ENCODE measurements at places on chromosomes 11 and 22.

DNA sequence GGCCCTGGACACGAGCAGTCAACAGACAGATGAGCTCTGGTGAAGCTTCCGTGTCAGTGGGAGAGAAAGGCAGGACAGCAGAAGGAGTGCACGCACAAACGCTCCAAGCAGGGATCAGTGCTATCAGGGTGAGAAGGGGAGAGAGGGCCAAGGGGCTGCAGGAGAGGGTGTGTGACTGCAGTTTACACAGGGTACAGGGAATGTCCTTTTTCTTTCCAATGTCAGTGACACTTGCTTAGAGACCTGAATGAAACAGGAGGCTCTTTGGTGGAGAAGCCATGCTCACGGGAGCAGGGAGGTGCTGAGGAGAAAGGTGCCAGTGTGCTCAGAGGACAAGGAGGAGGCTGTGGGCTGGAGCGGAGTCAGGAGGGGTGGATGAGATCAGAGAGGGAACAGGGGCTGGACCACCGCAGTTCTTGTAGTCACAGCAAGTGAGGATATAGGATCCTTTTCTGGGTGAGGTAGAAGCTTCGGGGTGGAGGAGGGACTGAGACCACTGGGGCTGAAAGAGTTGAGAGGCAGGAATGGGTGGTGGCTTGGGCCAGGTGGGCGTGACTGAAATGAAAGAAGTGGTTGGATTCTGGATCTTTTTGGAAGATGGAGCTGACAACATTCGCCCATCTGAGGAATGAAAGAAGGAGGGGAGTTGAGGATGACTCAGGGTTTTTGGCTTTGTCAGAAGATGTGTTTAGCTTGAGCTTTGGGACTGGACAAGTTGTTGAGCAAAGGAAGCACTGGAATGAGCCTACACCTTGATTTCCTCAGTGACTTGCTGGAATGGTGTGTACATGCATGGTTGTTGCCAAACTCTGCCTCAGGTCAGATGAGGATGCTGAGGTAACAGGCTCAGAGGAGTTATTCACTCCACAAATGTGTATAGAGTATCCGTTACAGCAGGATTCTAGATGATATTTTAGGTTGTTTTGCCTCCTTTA lies 87.9 kb downstream of the ADAMTS15 start:
- no peak for DNase-seq

DNA sequence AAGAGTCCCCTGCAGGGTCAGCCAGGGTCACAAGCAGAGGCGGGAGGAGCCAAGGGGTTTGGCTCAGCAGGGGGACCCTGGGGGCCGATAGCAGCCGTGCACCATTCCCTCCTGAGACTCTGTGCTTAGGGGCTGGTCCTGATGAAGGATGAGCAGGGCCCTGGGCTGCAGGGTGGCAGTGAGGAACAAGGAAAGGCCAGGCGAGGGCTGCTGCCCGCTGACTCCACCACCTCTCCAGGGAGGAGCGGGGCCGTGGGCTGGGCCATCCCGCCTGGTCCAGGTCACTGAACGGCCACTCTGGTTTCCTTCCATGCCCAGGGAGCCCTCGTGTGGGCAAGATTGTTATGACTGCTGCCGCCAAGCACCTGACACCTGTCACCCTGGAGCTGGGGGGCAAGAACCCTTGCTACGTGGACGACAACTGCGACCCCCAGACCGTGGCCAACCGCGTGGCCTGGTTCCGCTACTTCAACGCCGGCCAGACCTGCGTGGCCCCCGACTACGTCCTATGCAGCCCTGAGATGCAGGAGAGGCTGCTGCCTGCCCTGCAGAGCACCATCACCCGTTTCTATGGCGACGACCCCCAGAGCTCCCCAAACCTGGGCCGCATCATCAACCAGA lies 9.2 kb upstream of the NDUFS8 start:
- no peak for DNase-seq

- DNase-seq = no peak
These were observed 725.3 kb upstream of the CCDC179 start for GRCh38 chr11:23585416-23586104.

- no peak for DNase-seq
These were observed 136.2 kb downstream of the CD44 start for GRCh38 chr11:35274909-35275785.

DNA sequence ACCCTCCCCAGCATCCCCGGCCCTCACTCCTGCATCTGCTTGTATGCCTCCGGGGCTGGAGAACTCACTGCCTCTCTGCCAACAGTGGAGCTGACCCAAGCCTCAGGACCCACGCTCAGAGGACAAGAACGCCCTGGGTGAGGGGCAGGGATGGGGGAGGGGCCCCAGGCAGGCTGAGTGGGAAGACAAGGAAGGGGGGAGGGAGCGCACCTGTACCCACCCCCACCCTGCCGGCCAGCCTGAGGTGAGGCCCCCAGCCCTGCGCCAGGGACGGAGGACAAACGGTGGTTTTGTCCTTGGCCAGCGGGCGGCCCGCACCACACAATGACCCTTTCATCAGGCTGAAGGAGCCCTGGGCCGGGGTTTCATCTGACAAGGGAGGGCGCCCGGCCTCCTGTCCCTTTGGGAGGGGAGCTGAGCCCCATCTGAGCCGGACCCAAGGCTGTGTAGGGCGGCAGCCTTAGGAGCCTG lies 10.0 kb downstream of the WNT7B start:
- no peak for DNase-seq

GRCh38 chr11:94472916-94473799 lies 20.5 kb downstream of the MRE11 start:
- DNase-seq = no peak

DNA sequence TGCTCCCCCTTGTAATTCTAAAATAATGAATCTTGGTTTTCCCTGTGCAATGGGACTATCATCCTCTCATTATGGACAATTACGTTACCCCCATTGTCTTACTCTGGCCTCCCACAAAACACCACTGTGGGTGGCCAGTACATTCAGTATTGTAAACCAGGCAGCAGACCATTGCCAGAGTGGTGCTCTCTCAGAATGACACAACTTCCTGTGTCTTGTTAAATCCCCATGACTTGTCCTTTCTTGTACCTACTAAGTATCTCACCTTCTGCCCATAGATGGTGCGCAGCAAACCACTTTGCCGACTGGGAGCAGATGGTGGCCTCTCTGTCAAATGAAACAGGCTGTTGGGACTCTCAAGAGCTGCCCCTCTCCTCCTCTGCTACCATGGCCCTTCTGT lies 287.1 kb upstream of the RAG2 start:
- no peak for DNase-seq

DNA sequence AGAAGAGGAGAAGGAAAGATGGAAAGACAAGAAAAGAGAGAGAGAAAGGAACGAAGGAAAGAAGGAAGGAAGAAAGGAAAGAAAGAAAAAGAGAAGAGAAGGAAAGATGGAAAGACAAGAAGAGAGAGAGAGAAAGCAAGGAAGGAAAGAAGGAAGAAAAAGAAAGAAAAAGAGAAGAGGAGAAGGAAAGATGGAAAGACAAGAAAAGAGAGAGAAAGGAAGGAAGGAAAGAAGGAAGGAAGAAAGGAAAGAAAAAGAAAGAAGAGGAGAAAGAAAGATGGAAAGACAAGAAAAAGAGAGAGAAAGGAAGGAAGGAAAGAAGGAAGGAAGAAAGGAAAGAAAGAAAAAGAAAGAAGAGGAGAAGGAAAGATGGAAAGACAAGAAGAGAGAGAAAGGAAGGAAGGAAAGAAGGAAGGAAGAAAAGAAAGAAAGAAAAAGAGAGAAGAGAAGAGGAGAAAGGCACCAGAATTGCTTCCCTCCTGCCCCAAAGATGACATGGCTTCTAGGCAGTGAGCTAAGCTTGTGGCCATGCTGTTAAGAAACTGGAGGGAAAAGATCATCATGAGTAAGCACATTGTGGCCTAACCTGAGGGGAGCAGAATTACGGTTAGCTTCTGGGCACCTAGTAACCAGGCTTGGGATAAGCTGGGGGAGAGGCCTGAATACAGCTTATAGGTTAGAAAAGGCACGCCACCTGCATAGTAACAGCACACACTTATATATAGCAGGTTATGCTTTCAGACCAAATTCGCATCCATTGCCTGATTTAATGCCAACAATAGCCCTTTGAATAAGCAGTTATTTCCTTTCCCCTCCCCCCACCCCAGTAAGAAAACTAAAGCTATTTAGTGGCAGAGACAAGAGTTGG lies 2.3 kb upstream of the ST3GAL4 start:
- DNase-seq = no peak

- no peak for DNase-seq
These were observed 34.5 kb upstream of the TEF start for GRCh38 chr22:41347066-41347859.

- DNase-seq = no peak
These were observed 26.2 kb upstream of the TP53AIP1 start for GRCh38 chr11:128968916-128969315.

DNA sequence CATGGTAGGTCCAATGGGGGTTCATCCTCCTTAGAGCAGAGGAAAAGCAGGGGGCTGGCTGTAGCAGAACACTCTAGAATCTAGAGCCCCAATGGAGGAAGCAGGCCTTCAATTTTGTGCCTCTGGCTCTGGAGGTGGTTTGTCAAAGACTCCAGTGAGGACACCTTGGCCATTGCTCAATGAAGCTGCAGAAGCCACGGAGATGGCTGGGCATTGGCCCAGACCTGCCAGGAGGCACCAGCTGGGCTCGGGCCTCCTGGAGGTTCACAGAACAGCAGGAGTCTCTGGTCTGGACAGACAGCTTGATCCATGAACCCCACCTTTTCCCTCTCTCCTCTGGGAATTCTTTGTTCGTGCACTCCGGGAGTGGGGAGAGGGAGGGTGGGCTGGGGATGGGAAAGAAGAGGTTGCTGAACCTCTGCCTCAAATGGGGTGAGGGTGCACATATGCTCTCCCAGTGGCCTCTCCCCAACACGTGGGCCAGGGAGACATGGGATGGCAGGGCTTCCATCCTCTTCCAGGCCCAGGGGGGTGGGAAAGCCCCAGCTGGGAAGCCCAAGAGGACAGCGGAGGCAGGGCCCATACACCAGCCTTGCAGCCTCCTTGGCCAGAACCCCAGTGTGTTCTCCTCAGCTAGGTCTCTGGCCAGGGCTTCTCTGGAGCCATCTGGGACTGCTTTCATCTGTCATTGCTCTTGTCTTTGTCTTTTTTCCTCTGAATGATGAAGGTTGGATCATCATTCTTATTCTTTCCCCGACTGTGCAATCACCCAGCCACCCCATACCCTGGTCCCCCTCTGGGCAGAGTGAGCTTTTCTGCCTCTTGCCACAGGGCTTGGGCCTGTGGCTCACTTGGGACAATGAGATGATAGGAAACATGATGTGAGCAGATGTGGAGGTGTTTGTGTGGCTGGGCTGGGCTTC lies 1019.4 kb downstream of the BRD1 start:
- no peak for DNase-seq

- no peak for DNase-seq
These were observed 58.8 kb downstream of the SLN start for GRCh38 chr11:107653076-107653475.

GRCh38 chr11:44008698-44009097 lies 39.1 kb upstream of the ACCSL start:
- DNase-seq = no peak

DNA sequence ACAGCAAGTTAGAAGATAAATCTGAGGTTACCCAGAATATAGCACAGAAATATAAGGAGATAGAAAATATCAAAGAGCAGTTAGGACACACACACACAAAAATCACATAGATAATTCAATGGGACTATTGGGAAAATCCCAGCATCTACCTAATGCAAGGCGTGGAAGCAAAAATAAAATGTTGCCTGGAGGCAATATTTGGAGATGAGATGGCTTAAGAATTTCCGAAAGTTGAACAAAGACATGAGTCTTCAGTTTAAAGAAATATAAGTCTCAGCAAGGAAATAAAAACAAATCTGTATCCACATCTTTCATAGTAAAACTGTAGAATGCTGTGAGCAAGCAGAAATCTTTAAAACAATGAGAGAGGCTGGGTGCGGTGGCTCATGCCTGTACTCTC lies 29.5 kb upstream of the ACR start:
- no peak for DNase-seq

DNA sequence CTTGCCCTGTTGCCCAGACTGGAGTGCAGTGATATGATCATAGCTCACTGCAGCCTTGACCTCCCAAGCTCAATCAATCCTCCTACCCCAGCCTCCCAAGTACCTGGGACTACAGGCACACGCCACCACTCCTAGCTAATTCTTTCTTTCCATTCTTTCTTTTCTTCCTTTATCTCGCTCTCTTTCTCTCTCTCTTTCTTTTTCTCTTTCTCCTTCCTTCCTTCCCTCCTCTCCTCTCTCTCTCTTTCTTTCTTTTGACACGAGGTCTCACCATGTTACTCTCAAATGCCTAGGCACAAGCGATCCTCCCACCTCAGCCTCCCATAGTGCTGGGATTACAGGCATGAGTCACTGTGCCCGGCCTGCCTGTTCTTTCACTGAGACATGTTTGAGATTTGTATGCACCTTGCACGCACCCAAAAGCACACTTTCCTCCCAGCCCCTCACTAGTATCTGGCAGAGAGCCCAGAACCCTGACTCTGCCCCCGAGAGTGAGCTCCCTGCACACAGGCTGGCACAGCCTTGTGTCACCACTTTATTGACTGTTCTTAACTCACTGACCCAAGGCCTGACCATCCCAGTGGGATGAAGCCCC lies 56.8 kb downstream of the CD6 start:
- peak; percentile 64 for DNase-seq

- no peak for DNase-seq
These were observed 2.7 kb downstream of the CD5 start for GRCh38 chr11:61104963-61105362.

DNA sequence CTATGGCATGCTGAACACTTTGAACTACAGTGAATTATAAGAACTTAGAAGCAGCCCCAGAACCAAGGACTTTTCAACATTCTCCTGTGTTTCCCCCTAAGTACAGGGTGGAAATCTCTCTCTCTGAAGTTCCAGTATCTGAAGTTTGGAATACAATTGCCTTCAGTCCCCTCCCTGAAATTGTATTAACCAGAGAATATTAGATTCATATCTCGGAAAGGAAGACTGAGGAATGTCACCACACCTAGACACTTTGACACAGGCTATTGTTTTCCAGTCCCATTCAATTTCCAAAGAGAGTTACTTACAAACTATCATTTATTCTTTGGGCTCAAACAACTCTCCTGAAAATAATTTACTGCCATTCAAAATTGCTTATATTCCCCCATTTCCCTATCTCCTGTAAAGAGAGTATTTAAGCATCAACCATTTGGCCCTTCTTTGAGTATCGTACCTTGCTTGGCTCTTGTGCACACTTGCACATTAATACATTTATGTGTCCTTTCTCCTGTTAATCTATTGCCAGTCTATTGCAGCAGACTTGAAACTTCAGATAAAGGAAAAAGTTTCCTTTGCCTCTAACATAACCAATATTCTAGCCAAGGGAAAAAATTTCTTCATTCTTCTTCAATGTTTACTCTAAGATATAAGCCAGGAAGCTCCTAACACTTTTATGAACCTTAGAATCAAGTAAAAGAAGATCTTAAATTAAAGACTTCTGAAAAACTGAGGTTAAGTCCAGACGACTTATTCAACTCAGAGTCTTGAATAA lies 402.4 kb upstream of the DDI1 start:
- DNase-seq = no peak
